ENCODE measurements at places on chromosomes 2 and 18.

GRCh38 chr18:40925071-40925541 is 1029.9 kb upstream of the PIK3C3 start:
- no peak for DNase-seq

DNA sequence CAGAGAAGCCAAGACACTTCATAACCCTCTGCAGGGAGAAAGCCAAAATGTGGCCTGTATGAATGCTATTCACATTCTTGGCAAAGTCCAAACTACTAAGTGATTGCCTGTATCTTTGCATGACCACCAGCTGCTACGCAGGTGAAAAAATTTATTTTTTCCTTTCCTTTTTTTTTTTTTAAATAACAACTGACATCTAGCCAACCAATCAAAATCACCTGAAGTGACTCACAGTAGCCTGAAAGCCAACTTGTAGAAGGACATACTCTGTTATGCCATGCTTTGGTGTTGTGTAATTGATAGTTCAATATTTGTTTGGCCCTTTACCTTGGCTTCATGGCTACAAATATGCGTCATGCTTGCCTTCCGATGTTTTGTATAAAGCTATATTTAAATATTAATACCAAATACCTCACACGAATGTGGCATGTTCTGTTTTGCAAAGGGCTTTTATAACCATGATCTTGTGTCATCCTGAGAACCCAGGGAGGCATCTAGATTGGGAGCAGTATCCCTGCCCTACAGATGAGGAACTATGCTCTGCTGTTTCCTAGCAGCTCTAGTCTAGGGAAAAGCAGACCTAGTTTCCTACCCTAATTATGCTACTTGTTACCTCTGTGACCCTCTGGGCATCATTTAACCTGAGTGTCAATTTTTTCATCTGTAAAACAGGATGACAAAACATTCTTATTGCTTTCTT is 102.1 kb downstream of the MYOM1 start:
- no peak for DNase-seq

GRCh38 chr18:73279498-73279897 is 411.7 kb upstream of the NETO1 start:
- no peak for DNase-seq

DNA sequence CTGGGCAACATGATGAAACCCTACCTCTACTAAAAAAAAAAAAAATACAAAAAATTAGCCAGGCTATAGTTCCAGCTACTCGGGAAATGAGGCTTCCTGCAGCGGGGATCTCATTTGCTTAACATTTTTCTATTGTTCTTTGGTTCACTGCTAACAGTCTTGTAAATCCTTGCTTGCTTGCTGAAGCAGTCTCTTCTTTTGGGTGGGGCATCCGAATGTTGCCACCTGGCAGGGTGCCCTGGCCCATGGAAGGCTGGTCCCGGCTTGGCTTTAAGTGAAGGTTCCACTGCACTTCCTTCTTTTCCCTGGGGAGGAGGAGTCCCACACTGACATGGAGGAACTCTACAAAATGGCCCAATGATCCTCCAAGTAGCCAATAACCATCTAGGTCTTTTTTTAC is 6.0 kb upstream of the ANKRD29 start:
- DNase-seq, result no peak

GRCh38 chr18:12628706-12629702 is 28.9 kb downstream of the SPIRE1 start:
- no peak for DNase-seq

- DNase-seq, result no peak
Observed at GRCh38 chr18:31774477-31774785, 13.8 kb upstream of the SLC25A52 start.

GRCh38 chr2:226794196-226794661 is 5.4 kb downstream of the IRS1 start:
- no peak for DNase-seq

Measured in stimulated activated CD4-positive, alpha-beta T cell treated with anti-CD3 and anti-CD28 coated beads, Interleukin-4, amount 100 ng/mL, for 1 hour (primary cell).